Hematopoietic multipotent progenitor cell (in vitro differentiated cells): ENCODE measurements at places on chromosomes 6 and 20. TPM values are rescaled to one million over a fixed set of nuclear protein-coding genes. Genes with fewer than 3 reads are reported as not detected.

DNA sequence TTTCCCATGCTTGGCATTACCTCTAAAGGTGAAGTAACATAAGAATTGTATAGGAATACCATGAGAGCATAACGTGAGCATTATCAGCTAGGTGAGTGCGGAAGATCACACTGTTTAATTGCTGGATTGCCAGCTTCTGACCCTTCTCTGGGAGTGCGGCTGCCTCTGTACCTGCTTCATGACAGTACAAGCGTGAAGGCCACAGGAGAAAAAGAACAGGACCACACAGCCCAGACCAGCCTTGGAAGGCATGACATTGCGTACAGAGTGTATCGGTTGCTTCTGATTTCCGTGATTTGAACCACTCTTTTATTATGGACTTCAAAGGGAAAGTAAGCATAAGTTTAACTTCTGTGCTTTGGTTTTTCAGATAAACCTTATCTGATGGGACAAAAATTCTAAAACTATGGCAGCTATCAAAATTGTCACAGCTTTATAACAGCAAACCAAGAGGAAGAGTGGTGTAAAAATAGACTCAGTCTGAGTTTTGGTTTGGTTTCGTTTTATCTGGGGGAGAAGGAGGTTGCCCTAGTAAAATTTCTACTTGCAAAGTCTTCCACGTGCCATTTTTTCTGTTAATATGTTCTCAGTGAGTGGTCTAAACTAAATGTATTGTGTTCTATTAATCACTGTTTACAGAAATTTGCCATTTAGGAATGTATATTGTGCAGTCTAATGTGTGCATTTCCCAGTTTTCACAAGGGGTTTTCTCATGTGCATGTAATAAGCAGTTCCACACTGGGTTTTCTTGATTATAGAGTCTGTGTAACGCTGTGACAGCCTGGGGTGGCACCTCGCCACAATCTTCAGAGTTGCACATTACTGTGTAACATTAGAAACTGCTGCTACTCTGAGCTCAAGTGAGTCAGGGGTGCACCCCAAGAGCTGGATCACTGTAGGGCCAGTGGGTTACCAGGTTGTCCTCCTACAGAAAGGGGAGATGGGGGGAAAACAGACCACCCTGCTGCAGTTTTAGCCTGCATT is 97.3 kb downstream of the RPP40 start:
- no peak for DNase-seq

- no peak for DNase-seq
These were observed 12.4 kb downstream of the SNX5 start for GRCh38 chr20:17956099-17956685.

The LPIN3 gene
- 0.27 TPM for total RNA-seq

The PTK7 gene
- total RNA-seq: 63.8 TPM

GRCh38 chr20:24045621-24046318 is 57.2 kb upstream of the GGTLC1 start:
- DNase-seq: no peak

GRCh38 chr6:72621291-72622093 is at the start of gene KCNQ5:
KCNQ5 (plus strand) TSS chr6:72622064.
- no peak for DNase-seq
